PC-9 (cell line): ENCODE measurements at places on chromosomes 12 and 14. TPM values are rescaled to one million over a fixed set of nuclear protein-coding genes. Genes with fewer than 3 reads are reported as not detected.

The SCFD1 gene
- 38.1 and 43.2 TPM in 2 replicates for total RNA-seq

The RASAL1 gene
- 14.9 and 23.6 TPM in 2 replicates for total RNA-seq

The PRH2 gene
- total RNA-seq: not detected in 2 replicates

The SLC38A4 gene
- 0.09 TPM in 1 of 2 replicates, not detected in the other for total RNA-seq

The PIK3C2G gene
- 0.30 and 1.4 TPM in 2 replicates for total RNA-seq

The BRF1 gene
- 24.8 and 31.2 TPM in 2 replicates for total RNA-seq

The AGAP2 gene
- total RNA-seq: 0.40 and 0.50 TPM in 2 replicates

The ITGB7 gene
- 2.4 and 3.3 TPM in 2 replicates for total RNA-seq
